ENCODE measurements at places on chromosomes 7 and 10.
A peak's percentile ranks its signal among the peaks of the same experiment; 100 is the strongest.

- DNase-seq = no peak
Observed at GRCh38 chr10:106565546-106565945, 599.0 kb downstream of the SORCS1 start.

DNA sequence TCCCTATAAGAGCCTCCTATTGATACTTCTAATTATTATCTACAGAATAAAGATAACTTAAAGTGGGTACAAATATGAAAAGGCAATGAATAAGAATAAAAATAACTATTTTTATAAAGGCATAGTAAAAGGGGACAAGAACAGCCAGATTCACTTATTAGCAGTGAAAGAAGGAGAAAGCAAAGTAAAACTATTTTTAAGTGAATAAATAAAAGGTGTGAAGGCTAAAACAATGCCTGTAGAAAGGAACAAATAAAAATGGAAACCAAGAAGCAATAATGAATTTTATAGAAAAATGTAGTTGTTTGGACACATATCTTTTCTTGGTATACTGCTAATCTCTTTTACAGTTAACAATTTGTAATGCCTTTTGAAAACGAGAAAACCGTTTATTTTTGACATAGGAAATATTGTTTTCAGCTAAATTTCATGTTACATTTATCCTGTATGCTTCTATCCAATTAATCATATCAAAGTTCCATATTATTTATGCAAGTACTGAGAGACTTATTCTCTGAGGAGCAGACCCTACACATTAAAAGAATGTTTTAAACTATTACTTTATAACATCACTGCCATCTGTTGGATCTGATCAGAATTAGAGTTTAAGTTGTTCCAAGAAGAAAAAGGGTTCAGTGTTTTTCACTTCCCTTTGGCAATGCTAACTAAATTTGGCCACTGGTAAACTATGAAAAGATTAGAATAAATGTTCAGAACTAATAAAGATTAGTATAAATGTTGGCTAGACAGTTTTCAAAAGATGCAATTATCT lies 59.1 kb downstream of the ARMC3 start:
- DNase-seq = no peak

DNA sequence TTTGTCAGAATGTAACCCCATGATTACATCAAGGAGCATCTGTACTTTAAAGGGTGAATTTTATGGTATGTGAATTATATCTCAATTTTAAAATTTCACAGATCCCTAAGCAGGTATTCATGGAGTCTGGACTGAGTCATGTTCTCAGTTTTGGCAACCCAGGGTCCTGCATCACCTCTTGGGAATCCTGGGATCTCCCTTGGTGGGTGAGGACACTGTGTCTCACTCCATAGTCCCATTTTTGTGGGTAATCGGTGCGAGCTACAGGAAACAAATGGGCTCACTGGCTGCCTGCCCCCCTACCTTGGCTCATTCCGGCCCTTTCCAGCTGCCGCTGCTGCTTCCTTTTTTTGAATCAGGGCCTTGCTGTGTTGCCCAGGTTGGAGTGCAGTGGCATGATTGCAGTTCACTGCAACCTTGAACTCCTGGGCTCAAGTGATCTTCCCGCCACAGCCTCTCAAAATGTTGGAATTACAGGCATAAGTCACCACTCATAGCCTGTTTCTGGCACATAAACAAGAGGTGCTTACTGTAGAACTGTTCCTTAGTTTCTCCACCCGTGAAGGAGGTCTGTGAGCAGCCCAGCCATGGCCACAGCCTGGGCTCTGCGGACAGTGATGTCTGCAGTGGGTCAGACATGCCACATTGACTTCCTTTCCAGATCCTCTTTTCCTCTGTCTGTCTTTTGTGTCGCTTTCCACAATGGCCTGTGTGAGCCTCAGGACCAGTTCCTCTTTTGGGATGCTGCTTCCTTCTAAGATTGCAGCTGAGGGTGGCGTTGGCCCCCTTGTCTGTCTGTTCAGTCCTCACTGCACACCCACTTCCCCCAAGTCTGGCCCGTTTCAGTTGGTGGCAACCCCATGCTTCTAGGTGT lies 14.5 kb downstream of the PALD1 start:
- DNase-seq = no peak

GRCh38 chr10:117762126-117762818 lies 219.7 kb downstream of the EMX2 start:
- DNase-seq = no peak

GRCh38 chr7:134141868-134142264 lies 14.7 kb downstream of the LRGUK start:
- no peak for DNase-seq

GRCh38 chr7:26156451-26157420 lies 4.7 kb downstream of the NFE2L3 start:
- DNase-seq = peak; percentile 82

DNA sequence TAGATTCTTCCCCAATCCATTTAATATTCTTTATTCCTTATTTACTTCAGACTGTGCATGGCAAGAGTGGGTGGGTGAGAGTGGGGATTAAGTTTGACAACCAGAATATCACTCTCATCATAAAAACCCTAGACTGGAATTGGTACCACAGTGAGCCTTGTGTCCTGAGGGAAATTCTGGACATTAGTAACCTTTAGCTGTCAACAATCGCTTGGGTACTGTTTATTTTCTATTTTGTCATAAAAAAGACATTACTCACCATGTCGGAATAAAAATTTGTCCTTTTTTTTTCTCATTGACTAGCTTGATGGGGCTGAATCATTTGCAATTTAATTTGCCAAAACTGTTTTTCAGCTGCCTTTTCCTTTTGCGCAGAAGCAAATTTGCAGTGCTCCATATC lies 176.1 kb upstream of the SEMA3C start:
- DNase-seq = no peak

GRCh38 chr7:29146888-29147609 lies 712 bp upstream of the CPVL start:
- no peak for DNase-seq

GRCh38 chr7:41869596-41869995 lies 166.7 kb upstream of the INHBA start:
- DNase-seq = no peak

- peak; percentile 82 for DNase-seq
Observed at GRCh38 chr10:110535958-110536891, 31.3 kb upstream of the SMC3 start.

DNA sequence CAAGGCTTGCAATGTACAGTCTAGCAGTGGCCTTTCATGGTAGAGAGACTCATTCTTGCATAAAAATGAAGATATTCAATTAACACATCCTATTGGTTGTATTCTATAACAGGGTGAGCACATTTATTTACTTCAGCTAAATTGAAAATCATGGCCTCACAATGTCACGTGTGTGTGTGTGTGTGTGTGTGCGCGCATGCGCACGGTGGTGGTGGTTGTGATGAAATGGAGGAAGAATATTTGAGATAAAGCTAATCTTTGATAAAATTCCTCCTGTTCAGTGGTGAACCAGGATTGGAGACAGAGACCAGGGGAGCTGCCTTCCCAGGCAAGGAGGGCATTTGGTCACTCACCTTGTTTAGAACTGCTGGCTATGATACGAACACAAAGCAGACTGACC lies 199.8 kb downstream of the DPP6 start:
- DNase-seq = no peak

DNA sequence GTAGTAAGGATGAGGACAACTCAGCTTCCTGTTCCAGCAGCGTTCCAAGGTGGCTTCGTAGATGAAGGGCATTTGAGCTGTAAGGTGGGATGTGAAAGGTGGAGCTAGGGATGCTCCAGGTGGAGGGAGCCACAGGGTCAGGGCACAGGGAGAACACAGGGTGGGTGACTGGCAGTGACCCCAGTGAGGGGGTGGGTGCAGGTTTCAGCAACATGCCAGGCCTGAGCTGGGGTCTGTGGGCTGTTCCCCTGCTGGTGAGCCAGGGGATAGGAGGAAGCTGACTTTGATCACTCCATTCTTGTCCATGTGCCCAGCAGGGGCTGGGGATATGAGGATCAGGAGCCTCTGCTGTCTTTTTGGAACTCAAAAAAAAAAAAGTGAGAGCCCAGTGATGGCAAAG lies 33.2 kb downstream of the CDH23 start:
- DNase-seq = no peak

DNA sequence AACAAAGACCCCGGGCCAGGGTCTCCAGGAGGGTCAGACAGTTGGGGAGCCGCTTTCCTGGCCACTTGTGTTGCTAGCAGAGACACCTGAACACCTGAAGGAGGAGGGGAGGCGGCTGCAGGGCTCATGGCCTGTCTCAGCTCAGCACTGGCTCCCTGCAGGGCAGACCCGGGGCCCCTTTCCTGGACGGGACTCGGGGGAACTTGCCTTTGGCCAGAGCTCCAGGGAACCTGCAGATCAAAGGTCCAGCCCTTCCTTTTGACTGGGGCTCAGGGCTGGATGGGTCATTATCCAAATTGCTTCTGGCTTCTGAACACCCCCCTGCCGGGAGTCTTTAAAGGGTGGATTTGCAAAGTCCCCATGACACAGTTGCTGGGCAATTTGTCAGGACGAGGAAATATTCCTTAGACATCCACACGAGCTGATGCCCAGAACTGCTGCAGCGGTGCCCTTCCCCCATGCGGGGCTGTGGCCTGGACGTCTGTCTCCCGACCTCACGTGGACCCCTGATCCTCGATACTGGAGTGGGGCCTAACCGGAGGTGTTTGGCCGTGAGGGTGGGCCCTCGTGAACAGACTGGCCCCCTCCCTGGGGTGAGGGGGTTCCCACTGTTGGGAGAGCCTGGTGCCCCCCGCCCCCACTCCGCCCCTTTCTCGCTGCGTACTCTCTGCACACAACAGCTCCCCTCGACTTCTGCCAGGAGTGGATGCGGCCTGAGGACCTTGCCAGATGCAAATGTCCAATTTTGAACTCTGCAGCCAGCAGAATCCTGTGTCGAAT lies 194.3 kb downstream of the ELFN1 start:
- no peak for DNase-seq

DNA sequence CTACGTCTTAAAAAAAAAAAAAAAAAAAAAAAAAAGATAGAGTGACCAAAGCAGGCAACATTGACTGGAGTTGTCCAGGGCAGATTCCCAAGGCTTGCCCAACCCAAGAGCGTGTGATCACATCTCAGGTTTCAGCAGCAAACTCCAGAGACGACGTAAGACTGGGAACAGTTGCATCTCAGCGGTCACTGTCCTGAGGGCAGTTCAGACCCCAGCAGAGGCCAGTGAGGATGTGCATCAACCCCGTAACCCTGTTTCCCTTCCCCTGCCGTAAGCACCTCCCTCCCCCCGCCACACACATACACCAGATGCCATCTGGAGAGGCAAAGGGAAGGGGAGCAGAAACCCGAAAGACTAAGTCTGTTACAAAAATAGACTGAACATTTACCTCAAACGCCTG lies 19.3 kb upstream of the TOMM7 start:
- no peak for DNase-seq

- DNase-seq = no peak
Observed at GRCh38 chr7:55493408-55493807, 78.9 kb downstream of the VOPP1 start.

- DNase-seq = no peak
Observed at GRCh38 chr10:36366065-36366464, 724.0 kb upstream of the FZD8 start.
